ENCODE measurements at places on chromosomes 1 and 21.

DNA sequence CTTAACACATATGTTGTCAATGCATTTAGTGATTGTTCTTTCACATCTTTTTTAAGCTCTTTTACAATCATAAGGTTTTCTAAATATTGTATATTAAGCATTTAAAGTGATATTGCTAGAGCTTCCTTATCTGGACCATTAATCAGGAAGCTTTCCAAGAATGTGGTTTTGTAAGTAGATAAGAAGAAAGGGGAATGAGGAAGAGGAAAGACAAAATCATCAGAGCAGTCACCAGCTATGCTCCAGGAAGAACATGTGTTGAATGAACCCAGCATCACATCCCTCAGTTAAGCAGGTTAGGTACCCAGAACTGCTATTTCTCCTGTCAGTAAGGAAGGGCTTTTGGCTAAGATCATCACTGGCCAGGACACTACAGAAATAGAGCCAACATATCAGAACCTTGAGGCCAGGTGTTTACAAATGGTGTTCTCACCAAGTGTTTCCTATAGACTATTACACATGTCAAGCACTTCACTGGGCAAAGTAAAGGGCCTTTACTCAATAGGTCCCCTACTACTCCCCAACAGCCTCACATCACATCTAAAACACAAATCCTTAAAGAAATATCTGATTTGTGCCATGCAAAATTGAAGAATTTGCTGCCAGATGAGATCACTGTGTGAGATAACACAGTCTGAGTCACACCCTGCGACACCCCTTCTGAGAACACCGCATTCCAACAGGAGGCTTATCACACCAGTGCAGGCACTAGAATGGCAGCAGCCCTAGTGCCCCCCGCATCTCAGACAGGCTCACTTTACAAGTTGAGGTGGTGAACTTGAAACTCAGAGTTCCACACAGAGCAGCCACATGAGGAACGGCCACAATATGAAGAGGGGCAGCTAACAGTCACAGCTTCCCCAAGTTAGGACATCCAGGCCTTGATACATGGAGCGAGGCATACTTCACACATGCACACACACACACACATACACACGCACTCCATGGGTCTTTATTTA lies 1.8 kb upstream of the SPRR2A start:
- no peak for DNase-seq

DNA sequence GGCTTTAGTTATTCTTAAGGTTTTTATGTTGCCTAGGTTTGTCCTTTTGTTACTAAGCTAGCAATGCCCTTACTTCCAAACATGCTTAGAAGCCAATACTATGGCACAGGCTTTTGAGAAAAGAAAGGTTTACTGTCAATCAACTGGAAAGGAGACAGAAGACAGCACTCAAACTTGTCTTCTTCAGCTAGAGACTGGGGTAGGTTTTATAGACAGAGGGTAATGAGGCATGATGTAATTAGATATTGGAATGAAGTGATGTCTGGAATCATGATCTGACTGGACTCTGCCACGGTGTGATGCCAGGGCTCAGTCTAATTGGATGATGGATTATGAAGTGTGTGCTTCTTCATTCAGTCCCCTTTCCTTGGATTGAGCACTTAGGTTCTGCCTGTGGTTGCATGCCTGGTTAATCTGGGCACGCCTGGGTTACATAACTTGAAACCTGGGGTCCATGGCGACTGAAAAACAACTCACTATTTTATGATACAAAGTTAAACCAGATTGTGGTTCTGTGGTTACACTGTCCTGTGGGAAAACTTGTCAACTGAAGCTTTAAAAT lies 625.8 kb downstream of the BRINP3 start:
- no peak for DNase-seq

- no peak for DNase-seq
These were observed 28.2 kb upstream of the ATP1B1 start for GRCh38 chr1:169078163-169078883.

DNA sequence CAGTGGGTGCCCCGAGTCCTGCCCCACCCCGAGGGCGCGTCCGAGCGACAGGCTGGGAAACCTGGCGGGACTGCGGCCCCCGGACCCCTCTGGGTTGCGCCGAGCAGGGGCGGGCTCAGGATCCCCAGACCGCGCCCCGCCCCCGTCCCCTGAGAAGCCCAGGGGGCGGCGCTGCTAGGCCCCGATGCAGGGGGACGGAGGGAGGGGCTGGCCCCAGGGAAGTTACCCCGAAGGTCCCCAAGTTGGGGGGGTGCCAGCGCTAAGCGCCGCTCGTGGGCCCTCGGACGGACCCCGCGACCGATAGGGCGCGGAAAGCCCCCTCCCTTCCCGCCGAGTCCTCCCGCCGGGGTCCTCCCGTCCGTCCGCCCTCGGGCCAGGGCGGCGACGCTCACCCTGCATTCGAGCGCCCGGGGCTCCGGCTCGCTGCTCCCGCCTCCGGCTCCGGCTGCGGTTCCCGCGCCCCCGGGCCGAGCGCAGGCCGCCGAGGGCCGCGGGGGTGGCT lies 414 bp downstream of the GPR153 start:
- DNase-seq, result no peak

Data from NCI-H1105 treated with DMSO at 0.1 percent for 48 hours (cell line).